Eye (tissue), 1 donor: ENCODE measurements at places on chromosomes 4 and X.
A peak's percentile ranks its signal among the peaks of the same experiment; 100 is the strongest.

DNA sequence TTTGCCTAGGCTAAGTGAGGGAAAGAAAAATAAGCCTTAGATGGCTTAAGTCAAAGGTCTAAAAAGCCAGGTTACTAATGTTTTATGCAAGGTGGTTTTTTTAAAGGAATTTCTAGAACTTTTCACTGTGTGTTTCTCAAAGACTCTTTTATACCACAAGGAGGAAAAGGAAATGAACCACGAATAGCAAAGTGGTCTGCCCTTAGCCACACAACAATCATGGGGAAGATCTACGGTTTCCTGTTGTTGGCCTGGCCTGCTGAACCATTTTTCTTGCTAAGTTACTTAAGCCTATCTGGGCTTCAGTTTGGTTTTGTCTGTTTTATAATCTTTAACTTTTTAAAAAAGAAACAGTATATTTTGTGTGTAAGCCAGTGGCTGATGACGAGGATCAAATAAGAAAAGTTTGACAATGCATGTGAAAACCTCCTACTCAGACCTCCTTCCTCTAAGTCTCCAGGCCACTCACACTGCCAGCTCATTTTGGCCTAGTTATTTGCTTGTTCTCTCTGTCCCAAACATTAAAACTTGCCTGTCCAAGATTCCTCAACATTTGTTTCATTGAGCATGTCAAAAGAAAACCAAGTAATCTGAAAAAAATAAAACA, 56.7 kb upstream of the COL25A1 start:
- no peak for DNase-seq

DNA sequence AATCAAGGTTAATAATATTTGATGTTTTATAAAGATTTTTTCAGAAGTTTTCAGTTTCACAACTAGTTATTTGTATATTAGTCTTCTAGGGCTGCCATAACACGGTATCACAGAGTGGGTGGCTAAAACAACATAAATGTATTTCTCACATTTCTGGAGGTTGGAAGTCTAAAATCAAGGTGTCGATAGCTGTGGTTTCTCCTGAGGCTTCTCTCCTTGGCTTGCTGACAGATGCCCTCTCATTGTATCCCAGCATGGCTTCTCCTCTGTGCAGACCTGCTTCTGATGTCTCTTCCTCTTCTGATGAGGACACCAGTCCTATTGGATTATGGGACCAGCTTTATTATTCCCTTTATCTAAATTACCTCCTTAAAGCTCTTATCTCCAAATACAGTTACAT, 1456.6 kb downstream of the STIM2 start:
- DNase-seq = no peak

DNA sequence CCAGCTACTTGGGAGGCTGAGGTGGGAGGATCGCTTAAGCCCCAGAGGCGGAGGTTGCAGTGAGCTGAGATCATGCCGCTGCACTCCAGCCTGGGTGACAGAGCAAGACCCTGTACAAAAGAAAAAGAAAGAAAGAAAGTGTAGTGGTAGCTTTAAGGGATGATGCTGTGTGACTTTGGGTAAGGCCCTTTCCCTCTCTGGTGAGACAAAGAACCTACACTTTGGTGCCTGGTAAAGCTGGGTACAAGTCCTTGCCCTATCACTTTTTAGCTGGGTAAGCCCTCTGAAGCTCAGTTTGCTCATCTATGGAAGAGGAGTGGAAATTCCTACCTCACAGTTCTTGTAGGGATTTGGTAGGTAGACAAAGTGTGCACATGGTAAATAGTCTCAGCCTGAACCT, 1.7 kb upstream of the IQSEC2 start:
- no peak for DNase-seq

GRCh38 chrX:70352496-70352895, 62.6 kb downstream of the KIF4A start:
- peak; percentile 75 for DNase-seq

DNA sequence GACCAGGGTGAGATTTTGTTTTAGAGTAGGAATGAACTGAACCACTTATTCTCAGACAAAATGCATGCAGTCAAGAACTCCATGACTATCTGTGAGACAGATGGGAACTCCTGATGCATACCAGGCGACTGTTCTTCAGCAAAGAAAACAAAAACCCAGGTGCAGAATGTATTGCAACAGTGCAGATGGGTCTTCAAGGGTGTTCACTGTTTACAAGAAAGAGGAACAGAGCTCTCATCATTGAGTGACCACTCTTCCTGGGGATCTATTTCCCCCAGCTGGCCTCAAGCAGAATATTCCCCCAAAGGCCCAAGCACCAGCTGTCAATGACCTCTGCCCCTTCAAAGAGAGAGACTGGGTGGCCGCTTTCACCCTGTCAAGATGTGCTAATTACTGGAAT, 39.7 kb upstream of the BMP3 start:
- no peak for DNase-seq

GRCh38 chrX:153438532-153438931, 7.3 kb downstream of the TREX2 start:
- peak; percentile 9 for DNase-seq

DNA sequence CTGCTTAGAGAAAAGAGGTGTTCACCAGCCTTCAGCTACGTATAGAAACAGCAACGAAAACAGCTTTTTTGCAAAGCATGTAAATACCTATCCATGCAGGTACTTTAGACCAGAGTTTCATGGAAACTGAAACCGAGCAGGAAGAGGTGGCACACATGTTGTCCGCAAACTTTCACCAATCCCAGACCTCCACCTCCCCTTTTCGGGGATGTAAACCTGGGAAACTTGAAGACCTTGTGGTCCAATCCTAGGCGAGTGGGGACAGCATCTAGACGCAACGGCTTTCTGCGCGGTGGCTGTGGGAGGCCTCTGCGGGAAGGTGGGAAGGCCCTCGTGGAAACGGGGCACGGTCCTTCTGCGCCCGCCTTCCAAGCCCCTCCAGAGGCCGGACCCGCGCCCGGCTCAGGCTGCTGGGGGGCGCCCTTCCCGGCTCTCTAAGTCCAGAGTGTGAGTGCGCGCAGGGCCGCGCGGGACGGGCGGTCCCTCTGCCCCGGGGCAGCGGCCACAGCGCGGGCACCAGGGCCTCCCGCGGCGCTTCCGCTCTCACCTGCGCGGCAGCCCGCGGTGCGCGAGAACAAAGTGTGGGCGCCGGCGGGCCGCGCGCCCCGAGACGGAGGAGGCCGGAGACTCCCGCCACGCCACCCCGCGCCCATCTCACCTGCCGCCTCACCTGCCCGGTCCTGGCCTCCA, 830 bp upstream of the SHROOM2 start:
- peak; percentile 36 for DNase-seq

DNA sequence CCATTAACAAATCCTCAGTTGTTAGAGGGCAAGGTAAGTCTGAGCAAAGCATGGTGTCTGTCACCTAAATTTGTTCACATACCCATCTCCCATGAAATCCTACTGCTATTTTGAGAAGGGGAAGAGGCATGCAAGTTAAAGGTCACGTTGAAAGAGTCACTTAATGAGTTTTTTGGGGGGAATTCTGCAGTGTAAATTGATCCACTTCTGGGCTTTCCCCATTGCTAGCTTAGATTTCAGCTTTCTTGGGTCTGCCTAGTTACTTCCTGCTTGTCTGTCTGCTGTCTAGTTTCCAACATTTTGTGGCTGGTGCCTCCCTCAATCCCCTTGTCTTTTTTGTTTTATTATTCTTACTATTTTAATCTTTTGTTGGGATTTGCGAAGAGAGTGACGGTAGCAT, 32.0 kb downstream of the CEP135 start:
- peak; percentile 1 for DNase-seq

- no peak for DNase-seq
Measured at GRCh38 chr4:123643691-123644090, 247.1 kb downstream of the SPRY1 start.

DNA sequence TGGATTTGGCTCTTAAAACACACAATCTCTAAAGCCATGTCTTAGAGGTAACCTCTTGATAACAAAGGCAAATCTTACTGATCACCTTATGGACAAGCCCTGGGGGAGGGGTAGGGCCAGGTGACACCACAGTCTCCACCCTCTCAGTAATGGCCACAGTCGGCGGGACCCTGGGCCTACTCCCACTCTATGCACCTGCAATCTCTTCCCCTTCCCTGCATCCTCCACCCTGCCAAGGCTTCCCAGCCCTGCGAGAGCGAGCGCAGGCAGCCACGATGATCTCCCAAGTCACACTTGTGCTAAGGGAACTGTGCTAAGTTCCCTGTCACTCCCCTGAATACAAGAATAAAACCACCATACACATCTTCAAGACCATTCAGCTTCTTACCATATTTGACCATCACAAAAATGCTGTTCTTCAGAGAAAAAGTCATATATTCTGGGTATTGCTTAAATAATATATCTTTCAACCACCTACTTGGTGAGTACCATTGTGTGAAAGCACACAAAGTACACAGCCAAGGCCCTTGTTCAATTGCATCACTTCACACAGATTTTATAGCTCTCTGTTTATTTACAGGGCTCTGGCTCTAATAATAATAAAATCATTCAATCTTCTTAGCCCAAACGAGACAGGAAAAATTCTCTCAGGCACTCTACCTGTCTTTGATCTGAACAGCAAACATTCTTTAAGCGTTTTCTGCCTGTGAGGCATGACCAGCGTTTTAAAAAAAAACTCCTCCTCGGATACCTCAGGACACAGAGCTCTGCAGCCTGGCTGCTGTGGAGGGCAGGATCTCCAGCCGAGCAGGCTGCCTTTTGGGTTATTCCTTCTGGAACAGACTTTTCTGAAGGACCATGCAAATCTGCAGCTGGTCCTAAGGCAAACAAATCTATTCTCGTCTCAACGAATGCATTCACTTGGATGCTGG, 115.7 kb upstream of the MAP3K15 start:
- DNase-seq = no peak

GRCh38 chr4:98689507-98690174, 31.2 kb upstream of the TSPAN5 start:
- no peak for DNase-seq

DNA sequence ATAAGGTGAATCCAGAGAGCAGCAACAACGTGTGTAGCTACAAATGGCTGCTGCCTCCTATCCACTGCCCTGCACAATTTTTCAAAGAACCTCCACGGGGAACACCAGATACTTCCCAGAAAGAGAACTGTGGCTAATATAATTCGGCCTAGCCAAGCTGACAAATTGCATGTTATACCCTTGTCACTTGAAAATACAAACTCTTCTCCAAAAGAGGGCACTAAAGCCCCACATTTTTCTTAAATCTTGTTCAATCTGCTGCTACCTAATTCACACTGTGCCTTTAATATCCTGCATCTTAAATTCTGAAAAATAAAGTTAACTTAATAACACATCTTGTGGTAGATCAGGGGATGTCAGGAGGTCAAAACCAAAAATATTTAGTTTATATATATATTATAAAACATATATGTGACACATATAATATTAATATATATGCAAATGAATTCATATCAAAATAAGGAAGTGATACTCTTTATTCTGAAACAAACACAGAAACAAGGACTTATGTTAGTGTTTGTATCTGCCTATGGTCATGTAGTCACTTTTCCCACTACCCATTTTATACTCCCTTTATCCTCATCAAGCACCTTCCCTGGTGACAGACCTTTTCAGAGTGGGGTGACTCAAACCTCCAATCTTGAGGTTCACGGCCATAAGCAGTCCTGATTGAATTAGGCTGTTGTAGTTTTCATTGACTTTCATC, 24.1 kb downstream of the CT45A1 start:
- peak; percentile 18 for DNase-seq

DNA sequence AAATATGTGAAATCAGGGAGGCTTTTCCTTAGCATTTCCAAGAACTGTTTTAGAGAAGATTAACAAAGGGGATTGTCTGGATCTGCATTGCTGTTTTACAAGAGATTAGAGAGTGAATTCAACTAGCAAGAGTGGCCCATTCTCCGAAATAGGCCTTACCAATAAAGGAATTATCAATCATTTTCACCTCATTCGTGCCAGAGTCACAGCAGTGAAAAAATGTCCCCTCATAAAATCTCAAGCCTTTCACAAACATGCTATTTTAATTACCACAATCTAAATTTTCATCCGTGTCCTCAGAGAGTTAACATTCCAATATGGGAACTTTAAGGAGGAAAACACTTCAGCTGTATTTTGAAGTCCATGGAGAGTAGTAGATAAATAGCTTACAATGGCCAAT, 979.6 kb downstream of the RPA4 start:
- DNase-seq = no peak

DNA sequence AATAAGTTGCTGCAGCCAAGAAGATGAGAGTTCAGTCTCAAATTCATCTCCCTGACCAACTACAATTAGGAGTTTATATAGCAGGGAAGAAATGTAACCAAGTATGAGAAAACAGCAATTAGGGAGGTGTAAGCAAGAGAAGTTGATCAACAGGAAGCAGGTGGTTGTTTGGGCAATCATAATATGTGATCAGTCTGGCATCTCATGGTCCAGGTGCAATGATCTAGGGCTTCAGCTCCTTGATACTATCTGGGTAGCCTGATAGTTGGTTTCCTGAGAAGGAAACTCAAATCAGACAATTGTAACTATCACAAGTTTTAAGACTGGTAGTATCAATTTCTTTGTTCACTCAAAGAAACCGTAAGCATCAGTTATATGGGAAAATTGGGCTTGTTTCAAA, 1574.3 kb upstream of the PABPC4L start:
- no peak for DNase-seq

DNA sequence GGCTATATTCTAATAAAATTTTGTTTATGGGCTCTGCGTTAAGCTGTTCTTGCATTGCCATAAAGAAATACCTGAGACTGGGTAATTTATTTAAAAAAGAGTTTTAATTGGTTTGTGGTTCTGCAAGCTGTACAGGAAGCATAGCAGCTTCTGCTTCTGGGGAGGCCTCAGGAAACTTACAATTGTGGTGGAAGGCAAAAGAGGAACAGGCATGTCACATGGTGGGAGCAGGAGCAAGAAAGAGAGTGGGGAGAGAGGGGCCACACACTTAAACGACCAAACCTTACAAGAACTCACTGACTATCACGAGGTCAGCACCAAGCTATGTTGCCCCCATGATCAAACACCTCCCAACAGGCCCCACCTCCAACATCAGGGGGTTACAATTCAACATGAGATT, 74.0 kb downstream of the FHDC1 start:
- DNase-seq = no peak

DNA sequence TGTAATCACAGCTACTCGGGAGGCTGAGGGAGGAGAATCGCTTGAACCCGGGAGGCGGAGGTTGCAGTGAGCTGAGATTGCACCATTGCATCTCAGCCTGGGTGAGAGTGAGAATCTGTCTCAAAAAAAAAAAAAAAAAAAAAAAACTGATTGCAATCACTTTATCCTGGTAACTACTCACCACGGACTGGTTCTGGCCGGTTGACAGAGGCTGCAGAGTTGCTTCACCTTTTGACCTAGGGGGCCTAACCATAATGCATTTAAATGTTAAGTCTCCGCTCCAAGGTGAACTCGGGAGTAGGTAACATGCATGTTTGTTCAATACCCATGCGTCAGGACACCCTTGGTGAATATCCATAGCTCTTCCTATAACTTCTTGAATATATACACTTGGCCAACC, 1.8 kb downstream of the PPP2R3B start:
- no peak for DNase-seq

DNA sequence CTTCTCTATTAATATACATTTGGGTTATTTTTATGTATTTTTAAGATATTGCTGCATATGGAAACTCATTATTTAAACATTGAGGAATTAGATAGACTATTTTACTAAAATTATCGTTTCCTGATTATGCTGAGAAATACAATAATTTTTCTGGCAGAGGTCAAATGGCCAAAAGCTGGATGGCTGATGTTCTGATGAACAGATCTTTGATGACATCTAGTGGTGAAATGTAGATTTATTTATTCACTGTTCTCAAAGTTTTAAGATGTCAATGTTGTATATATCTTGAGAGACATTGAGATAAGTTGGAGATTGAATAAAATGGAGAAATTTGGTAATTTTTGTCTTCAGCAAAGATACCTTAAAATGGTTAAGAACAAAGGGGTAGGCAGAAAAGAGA, 96.2 kb downstream of the UGT8 start:
- DNase-seq = peak; percentile 71

- DNase-seq = no peak
Measured at GRCh38 chr4:87882861-87883260, 50.1 kb downstream of the MEPE start.
